ENCODE measurements at places on chromosomes 4 and X.
A peak's percentile ranks its signal among the peaks of the same experiment; 100 is the strongest.

- DNase-seq: no peak
Measured at GRCh38 chrX:33160273-33160672, 51.1 kb downstream of the DMD start.

GRCh38 chr4:3611778-3612177 lies 79.6 kb upstream of the LRPAP1 start:
- DNase-seq: no peak

GRCh38 chr4:10275696-10276095 lies 159.1 kb upstream of the WDR1 start:
- DNase-seq: no peak

DNA sequence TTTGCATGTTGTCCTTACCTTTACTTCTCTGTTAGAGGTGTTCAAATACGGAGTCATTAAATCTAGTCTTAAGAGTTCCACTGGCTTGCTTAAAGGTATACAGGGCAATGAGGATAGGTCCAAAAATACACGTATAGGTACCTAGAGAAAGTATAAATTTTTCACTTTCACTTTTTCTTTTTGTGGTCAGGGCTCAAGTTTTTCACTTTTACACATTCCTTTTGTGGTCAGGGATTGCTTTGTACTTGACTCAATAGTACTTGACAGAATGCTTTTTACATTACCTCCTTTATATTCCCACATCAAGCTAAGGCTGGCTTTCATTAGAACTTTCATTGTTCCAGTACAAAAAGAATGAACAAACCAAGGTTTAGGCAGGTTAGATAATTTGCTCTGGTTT lies 21.7 kb downstream of the TMEM184C start:
- DNase-seq: no peak

GRCh38 chr4:96305030-96305429 lies 465.1 kb downstream of the PDHA2 start:
- DNase-seq: no peak

GRCh38 chr4:77433418-77433733 lies 172.2 kb upstream of the CXCL13 start:
- peak; percentile 4 for DNase-seq

GRCh38 chr4:119933606-119934005 lies 133.0 kb downstream of the MAD2L1 start:
- no peak for DNase-seq

GRCh38 chr4:96691521-96691920 lies 851.6 kb downstream of the PDHA2 start:
- no peak for DNase-seq

DNA sequence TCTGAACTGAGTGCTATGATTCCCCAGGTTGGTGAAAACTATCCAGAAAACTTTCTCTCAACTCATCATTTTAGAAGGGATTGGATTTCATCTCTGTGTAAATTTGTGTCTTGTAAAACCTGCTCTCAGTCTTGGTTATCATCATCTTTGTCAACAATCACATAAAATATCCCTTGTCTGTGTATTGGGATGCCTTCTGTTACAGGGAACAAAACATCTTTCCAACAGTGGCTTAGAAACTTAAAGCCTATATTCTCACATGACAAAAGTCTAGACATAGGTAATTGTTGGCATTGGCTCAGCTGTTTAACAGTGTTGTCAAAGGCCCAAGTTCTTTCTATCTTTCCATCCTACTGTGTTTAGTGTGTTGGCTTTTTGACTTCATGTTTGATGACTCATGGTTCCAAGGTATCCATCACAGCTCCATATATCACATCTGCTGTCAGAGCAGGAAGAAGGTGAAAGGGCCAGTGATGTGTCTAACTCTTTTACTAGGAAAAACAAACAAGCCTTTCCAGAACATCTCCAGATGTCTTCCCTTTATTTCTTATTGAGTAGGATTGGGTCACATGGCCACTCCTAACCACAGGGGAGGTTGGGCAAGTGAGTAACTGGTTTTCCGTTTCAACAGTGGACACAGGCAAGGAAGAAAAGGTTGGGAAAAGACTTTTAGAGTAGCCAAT lies 65.0 kb downstream of the PHEX start:
- no peak for DNase-seq

- DNase-seq: no peak
Measured at GRCh38 chrX:39156051-39156450, 354.8 kb downstream of the MID1IP1 start.

GRCh38 chrX:9379697-9380551 lies 84.9 kb upstream of the TBL1X start:
- DNase-seq: no peak

DNA sequence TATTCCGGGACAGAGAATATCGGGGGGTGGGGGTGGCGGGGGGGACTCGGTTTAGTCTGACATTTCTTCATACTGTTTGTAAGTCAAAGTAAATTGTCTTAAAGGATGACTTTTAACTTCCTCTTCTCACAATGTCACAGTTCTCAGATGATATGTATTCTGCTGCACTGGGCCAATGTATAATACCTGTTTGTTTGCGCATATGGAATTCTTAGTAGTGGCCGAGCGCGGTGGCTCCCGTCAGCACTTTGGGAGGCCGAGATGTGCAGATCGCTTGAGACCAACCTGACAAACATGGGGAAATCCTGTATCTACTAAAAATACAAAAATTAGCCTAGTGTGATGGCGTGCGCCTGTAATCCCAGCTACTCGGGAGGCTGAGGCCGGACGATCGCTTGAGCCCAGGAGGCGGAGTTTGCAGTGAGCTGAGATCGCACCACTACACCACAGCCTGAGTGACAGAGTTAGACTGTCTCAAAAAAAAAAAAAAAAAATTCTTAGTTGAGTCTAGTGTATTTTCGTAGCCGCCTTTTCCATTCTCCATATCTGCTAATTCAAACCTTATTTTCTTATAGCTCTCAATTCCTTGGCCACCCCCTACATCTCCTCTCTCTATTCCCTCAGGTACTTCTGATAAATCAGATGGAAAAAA lies 851 bp downstream of the POLR2B start:
- DNase-seq: peak; percentile 46

- DNase-seq: no peak
Measured at GRCh38 chr4:76987153-76987591, 37.6 kb downstream of the SEPTIN11 start.

- DNase-seq: no peak
Measured at GRCh38 chr4:5999356-5999755, 18.9 kb downstream of the C4orf50 start.

- DNase-seq: no peak
Measured at GRCh38 chrX:14896273-14896672, 23.1 kb downstream of the MOSPD2 start.

GRCh38 chr4:47624031-47624441 lies 139.0 kb downstream of the ATP10D start:
- no peak for DNase-seq

DNA sequence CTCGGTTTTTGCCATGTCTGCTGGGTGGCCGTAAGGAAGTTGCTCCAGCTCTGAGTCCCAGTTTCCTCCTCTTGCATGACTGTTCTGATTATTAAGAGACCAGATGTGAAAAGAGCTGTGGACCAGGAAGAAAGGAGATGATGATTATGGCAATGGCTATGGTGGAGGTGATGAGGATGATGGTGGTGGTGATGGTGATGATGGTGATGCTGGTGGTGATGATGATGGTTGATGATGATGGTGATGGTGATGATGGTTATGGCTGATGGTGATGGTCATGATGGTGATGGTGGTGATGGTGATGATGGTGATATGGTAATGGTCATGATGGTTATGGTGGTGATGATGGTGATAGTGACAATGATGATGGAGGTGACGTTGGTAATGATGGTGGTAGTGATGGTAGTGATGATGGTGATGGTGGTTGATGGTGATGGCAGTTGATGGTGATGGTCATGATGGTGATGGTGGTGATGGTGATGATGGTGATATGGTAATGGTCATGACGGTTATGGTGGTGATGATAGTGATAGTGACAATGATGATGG lies 107.8 kb upstream of the NKX1-1 start:
- no peak for DNase-seq

GRCh38 chr4:98627531-98628257 lies 30.7 kb downstream of the TSPAN5 start:
- no peak for DNase-seq

DNA sequence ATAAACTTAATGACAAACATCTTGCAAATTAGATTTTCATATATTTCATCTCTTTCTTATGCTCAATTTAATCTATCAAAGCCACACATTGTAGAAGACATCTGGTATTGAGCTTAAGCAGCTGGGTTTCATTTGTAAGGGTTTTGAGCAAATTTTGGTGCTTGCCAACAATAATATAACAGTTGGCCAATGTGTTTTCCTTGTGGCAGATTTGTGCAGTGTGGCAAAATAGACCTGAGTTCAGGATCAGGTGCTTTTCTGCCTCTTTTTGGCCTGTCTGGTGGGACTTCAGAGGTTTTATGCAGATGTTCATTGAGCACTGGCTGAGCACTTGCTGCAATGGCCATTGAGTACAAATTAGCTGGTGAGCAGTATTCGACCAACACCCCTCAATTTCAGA lies 301.9 kb downstream of the BMPR1B start:
- no peak for DNase-seq

GRCh38 chrX:2425286-2426071 lies 75.3 kb downstream of the DHRSX start:
- DNase-seq: no peak

- DNase-seq: no peak
Measured at GRCh38 chr4:125522588-125522987, 207.8 kb downstream of the FAT4 start.

DNA sequence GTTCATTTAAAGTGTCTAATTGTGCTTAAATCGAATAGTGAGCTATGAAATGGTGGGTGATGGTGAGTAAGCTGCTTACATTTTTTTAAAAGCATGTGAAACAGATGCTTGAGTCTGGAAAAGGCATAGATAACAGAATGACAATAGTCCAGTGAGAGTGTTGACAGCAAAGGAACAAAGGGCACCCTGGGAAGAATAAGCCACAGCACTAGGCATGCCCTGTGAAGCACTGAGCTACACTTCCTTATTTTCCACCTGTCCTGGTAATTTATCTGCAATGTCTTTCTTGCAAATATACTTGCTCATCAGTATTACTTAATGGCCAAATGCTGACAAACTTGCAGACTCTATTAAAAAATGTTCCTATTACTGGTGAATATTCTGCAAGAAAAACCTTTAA lies 168.7 kb downstream of the PRDM5 start:
- DNase-seq: no peak

DNA sequence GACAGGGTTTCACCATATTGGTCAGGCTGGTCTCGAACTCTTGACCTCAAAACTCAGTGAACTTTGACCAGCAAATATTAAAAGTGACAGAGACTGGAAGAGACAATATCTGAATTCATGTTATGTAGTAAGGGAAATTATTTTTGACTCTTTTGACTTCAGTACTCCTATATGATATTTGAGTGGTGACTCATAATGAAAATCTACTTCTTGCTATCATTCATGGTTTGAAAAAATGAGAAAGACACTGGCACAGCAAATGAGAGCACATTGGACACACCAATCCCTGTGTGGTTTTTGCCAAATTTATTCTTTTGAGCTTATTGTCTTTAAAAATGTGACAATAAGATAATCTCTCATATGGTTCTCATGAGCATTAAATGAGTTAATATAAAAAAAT lies 109.4 kb downstream of the GPM6A start:
- no peak for DNase-seq

GRCh38 chr4:174828845-174829701 lies at the start of gene GLRA3:
TSS of gene GLRA3 (minus strand) at chr4:174829247. CDS start at chr4:174828811, 436 bp downstream.
- peak; percentile 47 for DNase-seq

GRCh38 chr4:139484783-139485311 lies 30.9 kb downstream of the RAB33B start:
- DNase-seq: no peak

GRCh38 chr4:144442713-144443112 lies 203.2 kb upstream of the HHIP start:
- DNase-seq: no peak

DNA sequence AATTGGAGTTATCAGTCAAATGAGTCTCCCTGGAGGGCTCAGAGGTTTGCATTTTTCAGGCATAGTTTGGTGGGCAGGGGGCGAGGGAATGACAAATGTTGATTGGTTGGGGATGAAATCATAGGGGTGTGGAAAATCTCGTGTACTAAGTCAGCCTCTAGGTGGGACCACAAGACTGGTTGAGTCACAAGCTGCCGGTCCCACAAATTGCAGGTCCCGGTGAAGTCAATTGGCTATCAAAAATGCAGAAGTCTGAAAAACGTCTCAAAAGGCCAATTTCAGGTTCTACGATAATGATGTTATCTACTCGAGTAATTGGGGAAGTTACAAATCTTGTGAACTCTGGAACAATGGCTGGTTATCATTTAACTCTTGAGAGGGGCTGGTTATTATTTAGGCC lies 98.8 kb upstream of the DHX15 start:
- DNase-seq: no peak

GRCh38 chr4:52425751-52426326 lies 233.3 kb downstream of the USP46 start:
- DNase-seq: no peak

- no peak for DNase-seq
Measured at GRCh38 chr4:100841911-100842310, 324.1 kb upstream of the EMCN start.

DNA sequence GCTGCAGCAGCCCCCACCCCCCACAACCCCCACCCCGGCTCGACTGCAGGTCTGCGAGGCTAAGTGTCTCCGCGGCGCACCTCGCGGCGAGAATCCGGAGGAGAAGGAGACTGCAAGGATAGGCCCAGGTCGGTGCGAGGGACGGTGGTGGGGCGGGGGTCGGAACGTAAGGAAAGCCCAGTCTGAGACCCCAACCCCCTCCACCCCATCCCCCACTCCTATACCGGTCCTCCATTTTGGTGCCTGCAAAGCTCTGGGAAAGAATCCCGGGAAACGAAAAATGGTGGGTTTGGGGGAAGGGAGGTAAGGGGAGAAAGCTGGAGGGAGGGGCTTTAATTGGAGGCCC lies 614 bp downstream of the BEX3 start:
- no peak for DNase-seq

- DNase-seq: no peak
Measured at GRCh38 chr4:158968961-158969360, 133.9 kb upstream of the RAPGEF2 start.

- no peak for DNase-seq
Measured at GRCh38 chr4:59938166-59938565, 1262.0 kb upstream of the ADGRL3 start.

DNA sequence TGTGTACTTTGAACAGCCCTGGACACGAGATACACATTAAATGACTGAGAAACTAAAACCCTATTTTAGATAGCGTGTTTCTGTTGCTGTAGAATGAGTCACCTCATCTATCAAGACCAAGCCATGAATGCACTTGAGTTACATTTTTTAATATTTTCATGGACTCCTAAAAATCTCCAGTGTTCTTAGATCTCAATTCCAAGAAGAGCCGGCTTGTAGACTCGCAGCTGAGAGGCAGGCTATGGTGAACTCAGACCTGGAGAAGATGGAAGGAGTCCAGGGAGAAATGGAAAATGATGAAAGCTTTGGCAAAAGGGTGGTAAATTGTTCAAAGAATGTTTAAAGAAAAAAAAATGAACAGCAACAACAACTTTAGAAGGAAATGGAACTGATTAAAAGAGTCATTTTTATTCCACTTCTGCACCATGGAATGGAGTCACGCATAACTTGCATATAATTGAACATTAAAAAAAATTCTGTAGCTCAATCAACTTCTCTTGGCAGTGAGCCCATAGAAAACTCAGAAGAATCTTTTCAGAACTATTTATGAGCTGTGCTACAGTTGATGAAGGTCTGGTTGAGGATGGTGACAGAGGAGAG lies 129.8 kb downstream of the MXRA5 start:
- DNase-seq: no peak

GRCh38 chr4:151462554-151462953 lies 53.6 kb downstream of the FHIP1A start:
- no peak for DNase-seq

- no peak for DNase-seq
Measured at GRCh38 chr4:139951021-139951420, 203.0 kb downstream of the MAML3 start.

Measured in GM06990 (cell line).